ENCODE measurements at places on chromosomes 5 and 9.

DNA sequence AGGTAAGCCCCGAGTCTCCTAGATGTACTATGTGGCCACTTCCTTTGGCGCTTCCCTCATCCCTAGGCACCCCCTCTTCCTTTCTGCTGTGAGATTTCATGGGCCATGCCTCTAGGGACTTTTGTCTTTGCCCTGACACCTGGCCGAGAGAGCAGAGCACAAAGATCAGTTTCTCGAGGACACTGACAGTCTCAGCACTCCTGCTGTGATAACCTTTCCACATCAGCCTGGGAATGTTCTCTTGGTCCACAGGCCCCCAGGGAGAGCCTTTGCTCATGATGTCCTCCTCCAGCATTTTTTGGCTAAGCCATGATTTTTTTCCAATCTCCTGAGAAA is 127.0 kb upstream of the CPEB4 start:
- DNase-seq: no peak
- H3K4me3 ChIP-seq: no peak overlapping the region
- no peak overlapping the region for H3K27ac ChIP-seq
- no peaks in the 10 kb centered on the region for H3K36me3 ChIP-seq

DNA sequence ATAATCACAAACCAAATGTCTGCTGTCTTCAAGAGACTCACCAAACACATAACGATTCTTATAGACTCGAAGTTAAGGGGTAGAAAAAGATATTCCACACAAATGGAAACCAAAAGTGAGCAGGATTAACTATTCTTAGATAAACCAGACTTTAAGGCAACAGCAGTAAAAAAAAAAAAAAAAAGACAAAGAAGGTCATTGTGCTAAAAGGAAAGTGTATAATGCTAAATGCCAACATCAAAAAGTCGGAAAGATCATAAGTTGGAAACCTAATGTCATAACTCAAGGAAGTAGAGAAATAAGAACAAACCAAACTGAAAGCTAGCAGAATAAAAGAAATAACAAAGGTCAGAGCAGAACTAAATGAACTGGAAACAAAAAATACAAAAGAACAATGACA is 714.6 kb downstream of the SEMA5A start:
- no peaks in the 10 kb centered on the region for H3K27me3 ChIP-seq
- no peaks in the 10 kb centered on the region for H3K4me1 ChIP-seq
- no peak overlapping the region for H3K27ac ChIP-seq
- no peaks in the 10 kb centered on the region for H3K36me3 ChIP-seq
- H3K4me3 ChIP-seq: no peak overlapping the region

- no peaks in the 10 kb centered on the region for H3K4me1 ChIP-seq
- no peaks in the 10 kb centered on the region for H3K27me3 ChIP-seq
- no peak overlapping the region for H3K4me3 ChIP-seq
- H3K27ac ChIP-seq: no peak overlapping the region
- no peak for DNase-seq
Measured at GRCh38 chr5:76372323-76373054, 30.6 kb upstream of the IQGAP2 start.

DNA sequence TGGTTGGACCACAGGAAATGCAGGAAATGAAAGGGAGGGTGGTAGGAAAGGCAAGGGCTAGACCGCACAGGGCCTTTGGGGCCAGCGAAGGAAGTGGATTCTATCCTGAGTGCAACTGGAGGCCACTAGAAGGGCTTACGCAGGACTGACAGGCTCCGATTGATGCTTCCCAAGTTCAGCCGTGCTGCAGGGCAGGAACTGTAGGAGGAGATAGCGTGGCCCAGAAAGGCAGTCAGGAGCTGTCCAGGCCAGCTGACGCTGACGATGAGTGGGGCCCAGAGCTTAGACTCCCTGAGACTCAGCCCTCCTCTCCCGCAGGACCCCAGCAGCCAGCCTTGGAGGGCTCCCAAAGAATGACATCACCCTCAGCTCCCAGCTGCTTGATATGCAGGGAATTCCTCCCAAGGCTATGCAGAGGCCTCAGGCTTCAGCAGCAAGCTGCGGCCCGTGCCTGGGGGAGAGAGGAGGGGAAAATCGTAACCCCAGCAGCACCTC is 48.8 kb downstream of the KCNIP1 start:
- no peaks in the 10 kb centered on the region for H3K36me3 ChIP-seq
- DNase-seq: peak; percentile 69
- H3K4me3 ChIP-seq: no peak overlapping the region
- no peak overlapping the region for H3K27ac ChIP-seq
- H3K27me3 ChIP-seq: no peaks in the 10 kb centered on the region
- no peaks in the 10 kb centered on the region for H3K4me1 ChIP-seq

DNA sequence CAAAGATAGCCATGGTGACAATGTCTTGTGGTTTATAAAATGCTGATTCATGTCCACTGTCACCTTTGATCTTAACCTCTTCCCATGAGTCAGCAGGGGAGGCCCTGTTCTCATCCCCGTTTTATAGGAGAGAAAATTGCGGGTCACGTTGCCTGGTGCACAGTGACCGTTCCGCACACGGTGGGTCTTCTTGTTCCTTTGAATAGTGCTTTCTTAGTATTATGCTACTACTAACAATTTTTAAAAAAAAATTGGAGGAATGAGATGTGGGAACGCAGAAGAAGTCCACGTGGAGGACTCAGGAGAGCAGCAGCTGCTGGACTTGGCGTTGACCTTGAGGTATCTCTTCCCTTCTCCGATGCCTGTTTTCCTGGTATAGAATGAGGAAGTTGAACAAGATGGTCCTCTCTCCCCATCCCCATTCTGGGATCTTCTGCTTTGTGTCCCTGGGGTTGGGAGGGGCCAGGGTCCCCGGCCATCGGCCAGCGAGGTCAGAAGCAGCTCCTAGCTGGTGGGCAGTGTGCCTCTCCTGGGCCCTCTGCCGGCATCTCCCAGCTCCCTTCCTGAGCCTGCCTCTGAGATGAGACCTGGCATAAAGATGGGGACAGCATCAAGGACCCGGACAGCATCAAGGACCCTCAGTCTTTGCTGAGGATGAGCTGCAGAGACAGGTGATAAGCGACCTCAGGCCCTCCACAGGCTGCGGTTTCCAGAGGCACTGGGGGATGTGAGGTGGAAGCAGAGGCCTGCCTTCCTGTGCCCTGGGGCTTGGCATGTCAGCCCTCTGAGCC is 143.9 kb downstream of the C9orf50 start:
- H3K4me3 ChIP-seq: no peak overlapping the region
- H3K4me1 ChIP-seq: peaks cover 35% of the 10 kb centered on the region
- no peak for DNase-seq
- H3K27me3 ChIP-seq: no peaks in the 10 kb centered on the region
- H3K36me3 ChIP-seq: no peaks in the 10 kb centered on the region

DNA sequence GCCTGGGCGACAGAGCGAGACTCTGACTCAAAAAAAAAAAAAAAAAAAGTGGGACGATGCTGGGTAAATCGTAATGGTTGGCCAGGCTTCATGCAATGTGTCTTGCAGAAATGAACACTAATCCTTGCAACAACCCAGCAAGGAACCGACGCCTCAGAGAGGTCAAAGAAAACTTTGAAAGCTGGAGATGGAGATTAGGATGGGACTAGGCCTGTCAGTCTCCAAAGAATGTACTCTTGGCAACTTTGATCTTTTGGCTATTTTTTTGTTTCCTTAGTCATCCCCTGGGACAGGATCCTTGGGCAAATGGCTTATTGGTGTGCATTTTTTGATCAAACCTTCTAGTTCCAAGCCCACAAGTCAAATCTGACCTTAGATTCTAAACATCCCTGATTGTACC is 10.6 kb upstream of the PWWP2A start:
- H3K27me3 ChIP-seq: no peaks in the 10 kb centered on the region
- H3K4me3 ChIP-seq: no peak overlapping the region
- H3K36me3 ChIP-seq: no peaks in the 10 kb centered on the region
- DNase-seq: no peak

- DNase-seq: no peak
- no peak overlapping the region for H3K4me3 ChIP-seq
- H3K27ac ChIP-seq: no peak overlapping the region
- H3K36me3 ChIP-seq: no peaks in the 10 kb centered on the region
- no peaks in the 10 kb centered on the region for H3K27me3 ChIP-seq
- H3K4me1 ChIP-seq: no peaks in the 10 kb centered on the region
Measured at GRCh38 chr9:6961845-6962522, 204.2 kb downstream of the KDM4C start.

DNA sequence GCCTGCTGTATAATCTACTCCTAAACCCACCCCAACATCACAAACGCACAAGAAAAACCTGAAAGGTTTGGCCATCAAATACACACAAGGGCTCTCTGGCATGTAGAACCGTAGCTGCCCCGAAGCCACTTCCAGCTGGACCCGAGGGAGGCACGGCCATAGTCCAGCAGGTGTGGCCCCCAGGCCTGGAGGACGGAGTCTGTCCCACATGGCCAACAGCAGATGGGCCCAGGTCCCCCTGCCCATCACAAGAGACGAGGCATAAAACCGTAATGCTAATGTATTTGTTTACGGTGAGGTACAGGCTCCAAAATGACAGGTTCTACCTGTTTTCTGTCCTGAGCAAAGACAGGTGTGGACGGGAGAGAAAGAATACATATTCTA is 234.2 kb downstream of the SYK start:
- DNase-seq: no peak
- peaks cover 18% of the 10 kb centered on the region for H3K4me1 ChIP-seq
- no peak overlapping the region for H3K27ac ChIP-seq

GRCh38 chr5:94239266-94239665 is 379.1 kb downstream of the KIAA0825 start:
- DNase-seq: no peak
- no peaks in the 10 kb centered on the region for H3K36me3 ChIP-seq
- H3K27me3 ChIP-seq: no peaks in the 10 kb centered on the region
- H3K4me3 ChIP-seq: no peak overlapping the region
- H3K27ac ChIP-seq: no peak overlapping the region
- H3K4me1 ChIP-seq: no peaks in the 10 kb centered on the region

DNA sequence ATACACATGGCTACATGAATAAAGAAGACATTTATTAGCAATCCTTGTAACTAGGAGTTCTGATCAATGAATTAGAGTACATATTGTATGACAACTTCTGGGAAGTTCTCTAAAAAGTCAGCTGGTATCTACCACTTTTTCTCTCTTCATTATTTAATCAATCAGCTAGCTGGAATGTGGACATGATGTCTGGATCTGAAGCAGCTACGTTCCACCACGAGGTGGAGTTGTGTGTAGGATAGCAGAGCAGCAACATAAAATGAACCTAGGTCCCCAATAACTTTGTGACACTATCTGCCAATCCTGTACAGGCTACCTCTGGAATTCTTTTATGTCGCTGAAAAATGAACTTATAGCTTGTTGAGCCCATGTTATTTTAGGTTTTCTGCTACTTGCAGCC is 32.9 kb upstream of the ENTREP1 start:
- no peaks in the 10 kb centered on the region for H3K4me1 ChIP-seq
- no peaks in the 10 kb centered on the region for H3K36me3 ChIP-seq
- no peak for DNase-seq
- no peak overlapping the region for H3K4me3 ChIP-seq
- H3K27ac ChIP-seq: no peak overlapping the region
- no peaks in the 10 kb centered on the region for H3K27me3 ChIP-seq

- H3K4me3 ChIP-seq: no peak overlapping the region
- no peak overlapping the region for H3K27ac ChIP-seq
- peaks cover 11% of the 10 kb centered on the region for H3K36me3 ChIP-seq
- no peak for DNase-seq
- no peaks in the 10 kb centered on the region for H3K4me1 ChIP-seq
Measured at GRCh38 chr9:13189362-13189761, 90.1 kb downstream of the MPDZ start.

DNA sequence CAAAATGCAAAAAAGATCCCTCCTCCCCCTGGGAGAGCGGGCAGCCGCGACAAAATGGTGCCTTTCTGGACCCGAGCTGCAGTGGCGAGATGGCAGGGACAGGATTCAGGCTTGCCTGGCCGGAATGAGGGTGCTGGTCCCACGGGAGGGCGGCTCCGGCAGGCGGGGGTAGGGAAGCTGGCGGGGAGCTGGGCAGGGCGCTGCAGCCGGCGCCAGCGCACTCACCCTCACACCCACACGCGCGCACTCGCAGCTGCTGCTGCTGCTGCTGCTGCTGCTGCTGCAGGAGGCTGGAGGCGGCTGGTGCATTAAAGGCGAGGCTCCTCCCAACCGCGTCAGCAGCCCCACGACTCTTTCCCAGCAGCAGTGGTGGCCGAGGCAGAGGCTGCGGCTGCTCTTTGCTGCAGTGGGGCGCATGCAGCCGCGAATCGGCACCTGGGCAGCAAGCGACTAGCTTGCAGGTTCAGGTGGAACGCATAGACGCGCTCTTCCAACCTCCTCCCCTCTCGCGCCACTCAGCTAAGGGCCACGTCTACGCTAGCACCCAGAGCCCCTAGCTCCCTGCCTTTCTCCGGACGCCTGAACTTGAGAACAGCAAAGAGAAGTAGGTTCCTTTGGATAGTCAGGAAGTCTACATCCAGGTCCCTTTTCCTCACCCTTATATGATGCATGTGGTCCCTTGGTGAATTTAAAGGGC is at the start of gene PPP2R2B:
Gene PPP2R2B (minus strand): TSS at position 282 of the 697 bp plus-strand sequence.
- H3K27ac ChIP-seq: peak within 1 kb of the TSS; percentile 50
- no peak for DNase-seq
- no peaks in the 10 kb centered on the region for H3K4me1 ChIP-seq
- H3K4me3 ChIP-seq: peak within 1 kb of the TSS; percentile 85
- no peaks in the 10 kb centered on the region for H3K27me3 ChIP-seq

- DNase-seq: no peak
- H3K4me3 ChIP-seq: no peak overlapping the region
- H3K36me3 ChIP-seq: no peaks in the 10 kb centered on the region
- no peaks in the 10 kb centered on the region for H3K27me3 ChIP-seq
Measured at GRCh38 chr5:65986796-65987195, 60.4 kb downstream of the ERBIN start.

DNA sequence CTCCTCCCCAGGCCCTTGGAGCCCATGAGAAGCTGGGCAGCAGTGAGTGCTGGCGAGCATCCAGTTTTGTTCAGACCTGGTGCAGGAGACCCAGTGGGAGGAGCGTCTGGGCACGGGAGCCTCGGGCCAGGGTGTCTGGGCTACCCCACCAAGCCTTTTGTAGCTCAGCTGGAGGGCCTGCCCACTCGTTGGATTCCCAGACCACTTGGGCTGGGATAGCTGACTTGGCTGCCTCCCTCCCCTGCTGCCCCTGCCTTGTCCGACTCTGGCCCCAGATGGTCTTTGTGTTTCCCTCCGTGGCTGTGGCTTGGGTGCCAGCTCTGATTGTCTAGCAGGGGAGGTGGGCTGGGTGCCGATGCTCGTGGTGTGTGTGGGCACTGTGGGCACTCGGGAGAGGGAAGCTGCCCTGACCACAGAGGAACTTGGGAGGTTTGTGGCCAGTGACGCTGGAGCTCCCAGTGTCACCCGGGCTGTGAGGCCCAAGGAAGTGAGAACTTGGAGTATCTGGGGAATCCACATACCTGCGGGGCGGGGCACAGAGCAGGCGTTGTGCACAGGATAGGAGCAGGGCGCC is 47.3 kb downstream of the WNK2 start:
- H3K4me3 ChIP-seq: no peak overlapping the region
- DNase-seq: no peak
- no peak overlapping the region for H3K27ac ChIP-seq
- no peaks in the 10 kb centered on the region for H3K27me3 ChIP-seq
- H3K4me1 ChIP-seq: no peaks in the 10 kb centered on the region
- H3K36me3 ChIP-seq: no peaks in the 10 kb centered on the region

DNA sequence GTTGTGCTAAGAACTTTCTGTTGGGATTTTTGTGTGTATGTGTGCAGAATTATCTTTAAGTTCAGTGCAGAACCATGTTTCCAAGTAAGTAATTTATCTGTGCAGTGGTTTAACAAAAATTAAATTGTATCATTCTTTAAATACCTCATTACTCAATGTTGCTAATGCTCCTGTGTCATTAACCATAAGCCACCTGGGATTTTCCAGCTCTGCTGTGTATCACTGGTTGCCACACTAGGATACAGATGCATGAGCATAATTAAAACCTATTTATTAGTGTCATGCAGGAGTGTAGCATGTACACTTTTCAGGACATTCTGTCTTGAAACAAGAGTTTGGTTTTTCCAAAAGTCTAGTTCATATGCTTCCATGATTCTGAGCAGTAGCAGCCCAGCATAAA is 120.4 kb upstream of the PTGER4 start:
- no peaks in the 10 kb centered on the region for H3K4me1 ChIP-seq
- no peak for DNase-seq
- no peak overlapping the region for H3K4me3 ChIP-seq
- no peak overlapping the region for H3K27ac ChIP-seq

All from ascending aorta (tissue), 2 donors.